Hypothalamus (tissue), 51 donors: ENCODE measurements at places on chromosomes 4 and X.

GRCh38 chr4:147136310-147136709 is 190.6 kb upstream of the TTC29 start:
- DNase-seq = no peak

GRCh38 chr4:108926061-108926460 is 163.2 kb upstream of the ETNPPL start:
- DNase-seq = no peak

GRCh38 chr4:113766882-113767281 is 5.3 kb upstream of the CAMK2D start:
- DNase-seq = no peak

DNA sequence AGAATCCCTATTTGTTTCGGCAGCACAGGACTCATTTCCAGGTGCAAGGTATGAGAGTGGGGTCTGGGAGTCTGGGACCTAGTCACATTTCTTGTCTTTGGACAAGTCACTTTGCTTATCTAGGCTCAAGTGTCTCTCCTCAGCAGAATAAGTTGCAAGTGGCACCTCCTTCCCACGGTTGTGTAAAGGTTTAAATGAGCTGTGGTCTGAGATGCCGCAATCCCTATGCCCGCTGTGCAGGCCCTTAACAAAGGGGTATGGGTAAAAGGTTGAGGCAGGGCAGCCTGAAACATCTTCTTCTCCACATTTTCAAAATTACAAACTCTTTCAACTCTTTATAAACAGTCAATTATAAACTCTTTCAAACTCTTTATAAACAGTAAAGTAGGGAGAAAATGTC is 93.7 kb downstream of the RTL5 start:
- DNase-seq = no peak

DNA sequence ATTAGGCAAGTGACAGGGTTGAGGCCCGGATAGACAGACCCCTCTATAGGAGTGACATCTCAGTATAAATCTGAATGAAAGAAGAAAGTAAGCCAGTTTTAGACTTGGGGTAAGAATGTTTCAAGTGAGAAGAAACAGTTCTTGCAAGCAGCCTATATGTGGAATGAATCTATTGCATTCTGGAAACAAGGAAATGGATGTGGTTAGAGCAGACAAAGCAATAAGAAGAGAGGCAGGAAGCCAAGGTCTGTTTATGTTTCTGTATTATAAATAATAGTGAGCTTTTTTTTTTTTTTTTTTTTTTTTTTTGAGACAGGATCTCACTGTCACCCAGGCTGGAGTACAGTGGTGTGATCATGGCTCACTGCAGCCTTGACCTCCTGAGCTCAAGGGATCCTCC is 255.8 kb downstream of the UNC5C start:
- DNase-seq = no peak

- DNase-seq = no peak
Observed at GRCh38 chr4:153114771-153115321, 89.4 kb upstream of the TRIM2 start.

GRCh38 chr4:137180349-137180748 is 351.9 kb downstream of the PCDH18 start:
- no peak for DNase-seq

- DNase-seq = no peak
Observed at GRCh38 chr4:77092975-77093374, 17.2 kb upstream of the CCNI start.

GRCh38 chr4:139898293-139898692 is 232.7 kb downstream of the MGST2 start:
- no peak for DNase-seq

- DNase-seq = no peak
Observed at GRCh38 chr4:70940134-70940533, 38.0 kb downstream of the MOB1B start.

- DNase-seq = no peak
Observed at GRCh38 chr4:148893095-148893494, 450.9 kb upstream of the NR3C2 start.

- no peak for DNase-seq
Observed at GRCh38 chr4:73871511-73872310, 2.5 kb downstream of the CXCL1 start.

DNA sequence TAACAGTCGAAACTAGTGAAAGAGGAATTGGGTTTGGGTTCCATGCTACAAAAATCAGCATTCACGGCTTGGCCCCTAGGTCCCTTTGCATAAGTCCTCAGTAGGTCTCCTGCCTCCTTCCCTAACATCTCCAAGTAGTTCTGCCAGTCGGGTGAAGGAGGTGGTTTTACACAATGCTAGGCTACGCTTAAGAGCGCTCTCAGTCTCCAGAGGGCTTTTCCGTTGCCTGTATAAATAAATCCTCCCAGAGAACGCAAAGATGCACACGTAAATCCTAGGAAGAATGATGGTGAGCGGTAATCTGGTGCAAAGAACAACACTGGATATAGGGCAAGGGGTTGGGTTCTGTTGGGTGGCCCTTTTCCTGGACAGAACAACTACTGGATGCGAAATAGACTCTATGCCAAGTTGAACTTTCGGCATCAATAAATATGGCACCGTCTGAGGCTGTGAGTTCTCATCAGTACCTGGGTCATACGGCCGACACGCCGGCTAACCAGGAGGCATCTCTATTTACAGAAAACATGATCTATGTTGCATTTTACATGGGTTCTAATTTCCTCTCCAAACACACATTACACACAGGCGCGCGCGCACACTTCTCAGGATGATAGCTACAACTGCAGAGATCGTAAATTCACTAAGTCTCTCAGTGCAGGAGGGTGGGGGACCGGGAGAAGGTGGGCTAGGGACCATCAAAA is 1.3 kb downstream of the CAMK2D start:
- DNase-seq = peak; percentile 5

DNA sequence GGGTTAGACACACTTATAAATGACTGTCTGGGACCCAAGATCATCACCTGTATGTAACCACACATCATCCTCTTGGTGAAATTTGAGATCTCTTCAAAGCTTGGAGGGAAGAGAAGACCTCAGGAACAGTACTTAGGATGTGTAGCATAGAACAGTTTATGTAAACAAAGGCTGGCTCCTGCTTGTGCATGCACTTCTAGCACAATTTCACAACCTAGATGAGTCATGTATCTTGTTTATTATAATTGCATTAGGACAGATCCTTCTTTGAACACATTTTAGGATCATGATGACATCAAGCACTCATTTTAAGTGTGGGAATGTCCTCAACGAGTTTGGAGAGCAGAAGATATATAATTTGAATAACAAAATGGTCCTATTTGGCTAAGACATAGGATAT is 26.3 kb upstream of the ZMAT1 start:
- no peak for DNase-seq

- no peak for DNase-seq
Observed at GRCh38 chrX:103151799-103152198, 58.9 kb upstream of the NXF3 start.
